Activated CD4-positive, CD25-positive, alpha-beta regulatory T cell treated with anti-CD3 and anti-CD28 coated beads, Interleukin-2, amount 50 U/mL, for 24 hours (primary cell): ENCODE measurements at places on chromosomes 7 and 10.

GRCh38 chr10:101972761-101973160 is 83.2 kb downstream of the ARMH3 start:
- ATAC-seq = no peak

DNA sequence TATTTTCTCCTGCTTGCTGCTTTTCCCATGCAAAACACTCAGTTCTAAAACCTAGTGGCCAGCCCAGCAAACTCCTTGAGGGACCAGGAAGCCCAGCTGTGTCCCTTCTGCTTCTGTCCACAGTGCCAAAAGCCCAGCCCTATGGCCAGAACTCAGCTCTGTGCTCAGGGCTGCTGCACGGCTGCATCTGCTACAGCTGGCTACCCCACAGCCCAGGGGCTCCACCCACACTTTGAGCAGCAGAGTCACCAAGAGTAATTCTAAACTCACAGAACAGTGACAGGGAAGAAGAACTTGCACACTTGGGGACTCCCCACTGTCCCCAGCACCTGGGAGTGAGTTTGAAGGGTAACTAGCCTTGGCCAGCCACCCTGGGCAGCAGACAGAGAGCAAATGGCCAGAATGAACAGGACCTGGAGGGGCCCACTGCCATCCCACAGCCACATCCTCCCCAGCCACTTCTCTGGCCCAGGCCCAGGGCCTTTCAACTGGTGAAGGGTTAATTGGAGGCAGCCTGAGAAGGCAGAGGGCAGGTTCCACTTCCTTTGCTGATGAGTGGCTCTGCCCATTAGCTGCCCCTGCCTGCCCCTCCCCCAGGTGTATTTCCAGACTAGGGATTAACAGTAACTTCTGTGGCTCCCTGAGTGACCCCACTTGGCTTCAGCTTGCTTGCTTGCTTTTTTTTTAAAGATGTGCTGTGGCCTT is 28.1 kb upstream of the TRIM8 start:
- no peak for ATAC-seq

DNA sequence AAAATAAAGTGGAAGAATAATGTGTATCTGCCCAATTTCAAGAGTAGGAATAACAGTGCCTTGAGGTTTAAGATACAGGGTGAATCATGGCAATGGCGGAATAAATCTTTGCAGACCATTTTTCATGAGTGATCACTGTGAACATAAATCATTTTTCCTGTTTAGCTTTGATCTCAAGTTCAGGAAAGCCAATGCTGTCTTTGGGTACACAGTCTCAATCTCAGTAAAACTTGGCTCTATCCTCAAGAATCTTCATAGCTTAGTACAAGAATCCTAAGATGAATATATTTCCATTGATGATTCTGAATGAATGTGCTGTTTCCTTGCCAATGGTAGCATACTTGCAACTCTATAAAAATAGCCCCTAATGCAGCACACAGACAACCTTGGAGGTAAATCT is 6.8 kb downstream of the NAMPT start:
- ATAC-seq = no peak

- no peak for ATAC-seq
These were observed 3.9 kb upstream of the INA start for GRCh38 chr10:103273041-103273441.

- ATAC-seq = no peak
These were observed 195.1 kb downstream of the EXOC4 start for GRCh38 chr7:133448012-133448411.

DNA sequence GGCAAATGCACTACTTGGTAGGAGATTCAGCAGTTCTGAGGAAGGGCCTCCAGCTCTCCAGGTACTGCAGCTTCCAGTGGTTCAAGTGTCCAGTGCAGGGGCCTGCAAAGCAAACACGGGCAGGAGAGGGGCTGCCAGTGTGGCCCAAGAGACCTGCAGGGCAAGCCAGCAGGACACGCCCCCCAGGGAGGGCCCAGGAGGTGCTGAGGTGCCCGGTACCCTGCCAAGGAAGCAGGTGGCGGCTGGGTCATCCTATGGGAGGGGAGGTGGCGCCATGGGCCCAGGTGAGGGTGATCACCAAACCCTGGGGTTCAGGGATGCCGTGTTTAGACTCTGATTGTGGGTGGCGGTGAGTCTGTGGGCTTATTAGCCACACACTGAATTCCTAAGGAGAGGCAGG is 45.7 kb downstream of the PARP12 start:
- no peak for ATAC-seq

DNA sequence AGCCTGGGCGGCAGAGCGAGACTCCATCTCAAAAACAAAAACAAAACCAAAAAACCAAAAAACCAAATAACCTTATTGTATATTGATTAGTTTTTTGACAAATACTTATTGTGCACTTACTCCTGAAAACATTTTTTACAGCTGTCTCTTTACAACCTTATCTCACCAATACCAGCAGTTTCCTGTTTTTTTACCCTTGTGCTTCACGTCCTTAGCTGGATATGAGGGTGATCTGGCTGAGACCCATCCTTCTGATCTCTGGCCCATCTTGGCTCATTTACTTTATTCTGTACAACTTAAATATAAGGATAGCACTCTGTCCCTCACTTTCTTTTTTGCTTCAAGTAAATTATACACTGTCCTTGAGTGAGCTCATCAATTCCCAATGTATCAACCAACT is 104.6 kb upstream of the DNAJB12 start:
- ATAC-seq = no peak

GRCh38 chr10:33793793-33794192 is 459.3 kb upstream of the NRP1 start:
- ATAC-seq = no peak

GRCh38 chr7:112160130-112160770 is 45.9 kb downstream of the DOCK4 start:
- ATAC-seq = no peak

DNA sequence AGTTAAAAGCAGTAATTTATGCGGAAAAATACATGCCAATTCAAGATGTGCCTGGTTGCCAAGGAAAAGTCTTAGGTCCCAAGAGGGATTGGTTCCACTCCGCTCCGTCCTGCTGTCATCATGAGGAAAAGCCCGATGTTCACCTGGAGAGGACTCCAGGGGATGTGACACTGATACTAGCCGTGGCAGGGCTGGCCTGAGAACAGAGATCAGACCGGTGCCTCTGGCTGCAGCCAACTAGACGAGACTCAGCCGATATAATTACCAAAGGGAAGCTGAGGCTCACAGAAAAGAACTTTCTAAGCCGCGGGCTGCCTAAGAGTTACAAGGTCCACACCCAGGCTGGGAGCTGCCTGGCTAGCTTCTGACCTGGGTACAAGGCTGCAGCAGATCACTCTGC is 81.3 kb upstream of the UNC5B start:
- ATAC-seq = no peak

GRCh38 chr7:116957874-116958273 is 4.6 kb downstream of the ST7 start:
- ATAC-seq = no peak

DNA sequence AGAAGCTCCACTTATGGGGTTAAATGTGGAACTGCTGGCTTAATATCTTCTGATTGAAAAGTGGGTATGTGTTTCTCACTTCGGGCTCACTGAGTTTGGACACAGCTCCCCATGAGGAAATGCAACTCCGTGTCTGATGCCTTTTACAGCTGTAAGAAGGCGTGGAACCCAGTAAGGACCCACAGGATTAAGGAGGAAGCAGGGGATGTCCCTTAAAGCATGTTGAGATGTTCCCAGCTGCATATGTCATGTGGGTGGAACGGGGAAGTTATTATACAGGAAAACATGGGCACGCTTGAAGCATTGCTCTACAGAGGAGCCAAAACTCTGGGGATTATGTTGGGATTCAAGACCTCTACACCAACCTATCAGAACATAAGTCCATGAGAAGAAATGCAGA is 224.4 kb downstream of the NEBL start:
- ATAC-seq = no peak

GRCh38 chr7:56092789-56093531 is at the start of gene PHKG1:
PHKG1 (minus strand) TSS chr7:56092952; CDS start chr7:56088941, 4,011 bp downstream.
- no peak for ATAC-seq
